ENCODE measurements at places on chromosomes 1 and 21.

DNA sequence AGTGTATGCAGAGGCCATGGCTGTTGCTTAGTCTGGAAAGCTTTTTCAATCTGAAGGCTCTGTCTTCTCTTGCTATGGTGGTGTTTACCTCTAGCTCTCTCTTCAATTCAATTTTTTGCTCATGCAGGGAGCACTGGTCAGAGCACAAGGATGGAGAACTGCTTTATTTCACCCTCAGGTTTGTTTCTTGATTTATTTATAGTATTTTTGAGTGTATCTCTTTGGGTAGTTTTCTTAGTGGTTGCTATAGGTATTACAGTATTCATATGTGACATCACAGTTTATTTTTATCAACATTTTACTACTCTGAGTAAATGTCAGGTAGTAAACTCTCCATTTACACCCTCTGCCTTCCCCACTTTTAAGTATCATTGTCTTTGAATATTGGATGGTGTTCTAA, 147.9 kb downstream of the RASAL2 start:
- H3K27ac ChIP-seq = no peak overlapping the region
- no peaks in the 10 kb centered on the region for H3K36me3 ChIP-seq
- DNase-seq = no peak

GRCh38 chr1:101124405-101124804, 98.8 kb upstream of the DPH5 start:
- H3K27ac ChIP-seq = no peak overlapping the region
- no peak overlapping the region for H3K4me3 ChIP-seq
- H3K36me3 ChIP-seq = no peaks in the 10 kb centered on the region

DNA sequence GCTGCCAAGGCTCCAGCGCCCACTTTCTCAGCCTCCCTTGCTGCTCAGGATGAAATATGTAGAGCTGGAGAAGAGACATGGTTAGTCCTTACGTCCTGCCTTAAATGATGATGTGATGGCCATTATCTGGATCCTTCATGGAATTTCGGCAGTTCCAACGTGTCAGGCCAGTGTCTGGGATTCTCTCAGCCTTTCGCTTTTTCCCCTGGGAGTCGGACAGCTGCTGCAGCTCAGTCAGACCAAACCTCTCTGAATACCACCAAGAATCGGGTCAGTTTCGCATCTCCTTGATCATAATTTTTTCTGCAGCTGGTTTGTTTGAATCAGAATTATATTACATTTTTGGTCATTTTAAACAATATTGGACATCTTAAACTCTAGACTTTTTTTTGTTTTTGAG, 22.3 kb upstream of the KLHDC8A start:
- no peaks in the 10 kb centered on the region for H3K27me3 ChIP-seq
- H3K4me3 ChIP-seq = no peak overlapping the region
- no peaks in the 10 kb centered on the region for H3K36me3 ChIP-seq
- DNase-seq = no peak
- no peak overlapping the region for H3K27ac ChIP-seq

DNA sequence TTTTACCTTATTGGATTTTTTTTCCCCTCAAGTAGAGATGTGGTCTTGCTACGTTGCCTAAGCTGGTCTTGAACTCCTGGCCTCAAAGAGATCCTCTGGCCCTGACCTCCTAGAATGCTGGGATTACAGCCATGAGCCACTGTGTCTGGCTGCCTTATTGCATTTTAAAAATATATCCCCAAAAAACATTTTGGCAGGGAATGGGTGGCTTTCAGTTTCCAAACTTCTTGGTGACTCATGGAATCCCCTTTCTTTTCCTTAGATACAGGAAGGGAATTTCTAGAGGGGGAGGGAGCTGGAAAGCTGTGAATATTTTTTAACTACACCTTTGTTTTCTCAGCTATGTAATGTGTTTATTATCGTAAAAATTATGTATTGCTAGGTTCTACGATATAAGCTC, 73.3 kb downstream of the SNRPE start:
- H3K27ac ChIP-seq = no peak overlapping the region
- H3K27me3 ChIP-seq = no peaks in the 10 kb centered on the region
- no peak overlapping the region for H3K4me3 ChIP-seq
- DNase-seq = no peak

- H3K4me1 ChIP-seq = no peaks in the 10 kb centered on the region
- no peak for DNase-seq
These were observed 134.9 kb downstream of the RUNX1 start for GRCh38 chr21:34914239-34914638.

DNA sequence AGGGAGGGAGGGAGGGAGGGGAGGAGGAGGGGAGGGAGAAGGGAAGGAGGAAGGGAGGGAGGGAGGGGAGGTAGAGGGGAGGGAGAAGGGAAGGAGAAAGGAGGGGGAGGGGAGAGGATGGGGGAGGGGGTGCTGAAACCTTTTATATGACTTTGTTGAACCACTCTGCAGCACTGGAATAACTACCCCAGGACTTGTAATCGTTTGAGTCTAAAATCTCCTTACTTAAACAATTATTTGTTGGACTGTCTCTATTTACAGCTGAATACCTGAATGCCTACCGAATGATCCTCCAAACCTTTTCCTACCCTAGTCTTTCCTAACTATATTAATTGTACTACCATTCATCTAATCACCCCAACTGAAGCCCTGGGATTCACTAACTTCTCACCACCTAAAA, 181.8 kb downstream of the TPR start:
- DNase-seq = no peak
- H3K4me3 ChIP-seq = no peak overlapping the region

GRCh38 chr1:184593597-184593996, 161.1 kb downstream of the EDEM3 start:
- no peak for DNase-seq
- H3K4me1 ChIP-seq = no peaks in the 10 kb centered on the region
- H3K27me3 ChIP-seq = no peaks in the 10 kb centered on the region
- no peak overlapping the region for H3K4me3 ChIP-seq

DNA sequence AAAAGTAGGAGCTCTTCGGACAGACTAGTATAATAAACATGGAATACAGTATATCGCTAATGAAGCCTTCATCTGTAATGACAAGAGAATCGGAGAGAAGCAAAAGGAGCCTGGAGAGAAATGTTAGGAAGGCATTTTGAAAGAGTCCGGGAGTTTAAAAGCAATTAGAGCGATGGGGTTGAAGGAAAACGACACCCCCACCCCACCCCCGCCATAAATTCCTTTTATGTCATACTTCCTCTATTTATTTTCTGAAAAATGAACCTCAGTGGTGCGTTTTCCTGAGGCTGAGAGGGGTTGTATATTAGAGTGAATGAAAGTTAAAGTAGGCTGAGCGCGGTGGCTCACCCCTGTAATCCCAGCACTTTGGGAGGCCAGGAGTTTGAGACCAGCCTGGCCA, 635 bp upstream of the APH1A start:
- H3K4me3 ChIP-seq = peak overlapping the region; percentile 91
- no peaks in the 10 kb centered on the region for H3K4me1 ChIP-seq
- peak; percentile 30 for DNase-seq
- no peaks in the 10 kb centered on the region for H3K27me3 ChIP-seq
- H3K36me3 ChIP-seq = peaks cover 30% of the 10 kb centered on the region

GRCh38 chr21:17709266-17709611, 96.5 kb upstream of the BTG3 start:
- no peaks in the 10 kb centered on the region for H3K36me3 ChIP-seq
- no peaks in the 10 kb centered on the region for H3K4me1 ChIP-seq
- no peaks in the 10 kb centered on the region for H3K27me3 ChIP-seq
- no peak overlapping the region for H3K27ac ChIP-seq
- DNase-seq = no peak

DNA sequence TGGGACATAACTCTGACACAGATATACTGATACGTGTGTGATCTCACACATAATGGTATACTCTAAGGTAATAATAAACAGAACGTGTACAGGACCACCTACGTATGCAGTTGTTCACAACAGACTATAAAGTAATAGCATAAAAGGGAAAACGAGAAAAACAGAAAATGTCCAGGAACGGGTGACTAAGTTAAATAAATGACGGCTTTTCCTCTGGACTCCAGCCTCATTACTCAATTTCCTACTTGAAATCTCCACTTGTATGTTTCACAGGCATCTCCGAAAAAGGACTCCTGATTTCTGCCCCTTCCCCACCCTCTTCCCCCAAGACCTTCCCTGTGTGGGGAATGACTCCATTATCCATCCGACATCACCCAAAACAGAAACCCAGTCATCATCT, 95.1 kb downstream of the JAK1 start:
- H3K4me1 ChIP-seq = no peaks in the 10 kb centered on the region
- H3K27me3 ChIP-seq = no peaks in the 10 kb centered on the region
- H3K4me3 ChIP-seq = no peak overlapping the region
- no peak overlapping the region for H3K27ac ChIP-seq
- no peaks in the 10 kb centered on the region for H3K36me3 ChIP-seq

DNA sequence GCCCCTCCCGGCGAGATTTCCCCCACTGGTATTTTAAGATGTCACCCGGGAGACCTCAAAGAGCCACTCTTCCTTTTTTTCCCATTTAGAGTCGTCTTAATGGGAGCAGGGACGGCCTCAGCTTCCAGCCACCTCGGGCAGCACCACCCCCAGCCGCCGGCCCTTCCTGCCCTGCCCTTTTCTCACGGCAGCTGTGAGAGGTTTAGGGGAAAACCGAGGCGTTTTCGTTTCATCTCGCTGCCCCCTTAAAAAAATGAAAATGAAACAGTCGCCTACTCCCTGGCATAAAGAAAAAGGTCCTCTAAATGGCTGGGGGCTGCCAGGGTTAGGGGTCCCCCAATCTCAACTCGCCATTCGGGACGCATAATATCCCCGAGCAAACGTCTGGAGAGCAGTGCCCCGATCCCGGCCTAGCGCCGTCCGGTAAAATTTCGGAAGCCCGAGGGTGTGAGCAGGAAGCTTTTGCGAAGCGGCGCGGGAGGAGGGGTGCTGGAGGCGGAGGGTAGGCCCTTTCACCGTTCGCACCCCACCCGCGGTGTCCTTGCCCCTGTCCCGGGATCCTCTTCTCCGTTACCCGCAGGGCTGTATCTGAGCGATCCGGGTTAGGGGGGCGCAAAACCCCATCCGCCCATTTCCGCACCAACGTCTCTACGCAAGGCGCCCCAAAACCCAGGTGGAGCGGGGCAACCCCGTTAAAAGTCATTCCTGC, 1.2 kb downstream of the RUNX3 start:
- DNase-seq = peak; percentile 57
- peaks cover 46% of the 10 kb centered on the region for H3K4me1 ChIP-seq
- peaks cover 66% of the 10 kb centered on the region for H3K27me3 ChIP-seq

DNA sequence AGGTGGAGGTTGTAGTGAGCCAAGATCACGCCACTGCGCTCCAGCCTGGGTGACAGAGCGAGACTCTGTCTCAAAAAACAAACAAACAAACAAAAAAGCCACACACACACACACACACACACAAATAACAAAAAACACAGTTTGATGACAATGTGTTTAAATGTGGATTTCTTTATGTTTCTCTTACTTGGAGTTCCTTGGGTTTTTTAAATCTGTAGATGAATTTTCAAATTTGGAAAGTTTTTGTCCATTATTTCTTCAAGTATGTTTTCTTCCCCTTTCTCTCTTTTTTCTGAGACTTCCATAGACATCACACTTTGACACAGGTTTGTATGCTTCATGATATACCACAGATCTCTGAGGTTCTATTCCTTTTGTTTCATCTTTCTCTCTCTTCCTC, 12.1 kb upstream of the PPIE start:
- H3K4me3 ChIP-seq = no peak overlapping the region
- H3K4me1 ChIP-seq = no peaks in the 10 kb centered on the region
- no peak overlapping the region for H3K27ac ChIP-seq
- H3K36me3 ChIP-seq = no peaks in the 10 kb centered on the region
- H3K27me3 ChIP-seq = peaks cover 18% of the 10 kb centered on the region

GRCh38 chr1:226525750-226526149, 22.8 kb upstream of the STUM start:
- DNase-seq = no peak
- H3K4me3 ChIP-seq = no peak overlapping the region
- H3K4me1 ChIP-seq = no peaks in the 10 kb centered on the region
- no peaks in the 10 kb centered on the region for H3K36me3 ChIP-seq
- no peaks in the 10 kb centered on the region for H3K27me3 ChIP-seq
- H3K27ac ChIP-seq = no peak overlapping the region

DNA sequence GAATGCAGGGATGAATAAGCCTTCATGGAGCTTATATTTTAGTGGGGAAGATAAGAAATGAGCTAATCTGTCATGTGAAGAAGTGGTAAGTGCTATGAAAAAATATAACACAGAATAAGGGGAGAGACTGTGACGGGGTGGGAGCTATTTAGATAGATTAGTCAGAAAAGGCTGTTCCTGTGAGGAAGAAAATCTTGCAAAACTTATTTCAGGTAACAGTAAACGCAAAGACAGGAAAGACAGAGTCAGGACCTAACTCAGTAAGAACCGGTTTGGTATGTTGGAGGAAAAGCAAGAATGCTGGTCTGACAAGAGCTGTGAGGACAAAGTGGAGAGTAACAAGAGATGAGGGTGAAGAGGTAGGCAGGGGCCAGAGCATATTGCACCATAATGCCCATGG, 22.0 kb downstream of the GNAI3 start:
- H3K27ac ChIP-seq = no peak overlapping the region
- H3K36me3 ChIP-seq = no peaks in the 10 kb centered on the region
- H3K4me1 ChIP-seq = peaks cover 52% of the 10 kb centered on the region
- DNase-seq = no peak
- no peaks in the 10 kb centered on the region for H3K27me3 ChIP-seq
- no peak overlapping the region for H3K4me3 ChIP-seq

- DNase-seq = no peak
- H3K27me3 ChIP-seq = no peaks in the 10 kb centered on the region
- no peaks in the 10 kb centered on the region for H3K4me1 ChIP-seq
These were observed 99.2 kb upstream of the BTG3 start for GRCh38 chr21:17711896-17712295.

DNA sequence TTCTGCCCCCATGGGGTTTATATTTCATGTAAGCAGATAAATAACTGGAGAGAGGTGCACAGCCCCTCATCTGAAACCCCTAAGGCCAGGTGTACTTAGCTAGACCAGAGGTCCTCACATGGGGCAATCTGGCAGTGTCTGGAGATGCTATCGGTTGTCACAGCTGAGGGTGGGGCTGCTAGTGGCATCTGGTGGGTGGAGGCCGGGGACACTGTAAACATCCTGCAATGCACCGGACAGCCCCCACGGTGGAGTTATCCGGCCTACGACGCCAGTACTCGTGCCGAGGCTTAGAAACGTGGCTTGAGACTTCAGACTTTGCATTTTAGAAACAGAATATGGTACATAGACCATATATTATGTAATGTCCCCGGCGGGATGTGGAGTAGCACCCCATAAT, 186.5 kb upstream of the VAMP3 start:
- DNase-seq = peak; percentile 30
- H3K4me3 ChIP-seq = no peak overlapping the region
- H3K27ac ChIP-seq = no peak overlapping the region
- H3K36me3 ChIP-seq = no peaks in the 10 kb centered on the region
- no peaks in the 10 kb centered on the region for H3K27me3 ChIP-seq
- no peaks in the 10 kb centered on the region for H3K4me1 ChIP-seq
